ENCODE measurements at places on chromosomes 1 and 21.
A peak's percentile ranks its signal among the peaks of the same experiment; 100 is the strongest.

DNA sequence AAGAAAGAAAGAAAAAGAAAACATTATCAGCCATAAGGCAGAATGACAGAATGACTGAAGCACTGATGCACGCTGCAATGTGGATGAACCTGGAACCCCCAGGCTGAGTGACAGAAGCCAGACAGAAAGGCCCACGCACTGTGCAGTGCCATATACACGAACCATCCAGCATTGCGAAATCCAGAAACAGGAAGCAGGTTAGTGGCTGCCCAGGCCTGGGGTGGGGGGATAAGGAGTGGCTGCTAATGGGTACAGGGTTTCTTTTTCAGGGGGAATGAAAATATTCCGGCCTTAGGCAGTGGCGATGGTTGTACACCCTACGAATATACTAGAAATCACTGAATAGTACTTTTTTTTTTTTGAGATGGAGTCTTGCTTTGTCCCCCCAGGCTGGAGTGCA, 57.0 kb downstream of the CHD5 start:
- DNase-seq = no peak

DNA sequence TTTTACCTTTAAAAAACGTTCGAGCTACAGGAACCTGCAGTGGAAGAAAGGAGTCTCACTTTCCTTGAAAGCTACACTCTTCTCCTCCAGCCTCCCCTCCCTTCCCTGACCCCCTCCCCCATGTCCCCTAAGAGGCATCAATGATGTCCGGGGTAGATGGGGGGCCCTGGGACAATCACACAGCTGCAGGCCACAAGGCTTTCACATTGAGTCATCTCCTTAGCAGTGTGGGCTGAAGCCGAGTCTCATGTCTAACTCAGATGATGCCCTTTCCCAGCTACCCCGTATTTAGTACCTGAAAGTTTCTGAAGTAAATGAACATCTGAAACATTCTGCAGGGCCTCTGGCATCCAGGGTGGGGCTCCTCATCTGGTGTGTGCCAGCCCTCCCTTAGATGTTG, 6.3 kb upstream of the GPR25 start:
- DNase-seq = no peak

DNA sequence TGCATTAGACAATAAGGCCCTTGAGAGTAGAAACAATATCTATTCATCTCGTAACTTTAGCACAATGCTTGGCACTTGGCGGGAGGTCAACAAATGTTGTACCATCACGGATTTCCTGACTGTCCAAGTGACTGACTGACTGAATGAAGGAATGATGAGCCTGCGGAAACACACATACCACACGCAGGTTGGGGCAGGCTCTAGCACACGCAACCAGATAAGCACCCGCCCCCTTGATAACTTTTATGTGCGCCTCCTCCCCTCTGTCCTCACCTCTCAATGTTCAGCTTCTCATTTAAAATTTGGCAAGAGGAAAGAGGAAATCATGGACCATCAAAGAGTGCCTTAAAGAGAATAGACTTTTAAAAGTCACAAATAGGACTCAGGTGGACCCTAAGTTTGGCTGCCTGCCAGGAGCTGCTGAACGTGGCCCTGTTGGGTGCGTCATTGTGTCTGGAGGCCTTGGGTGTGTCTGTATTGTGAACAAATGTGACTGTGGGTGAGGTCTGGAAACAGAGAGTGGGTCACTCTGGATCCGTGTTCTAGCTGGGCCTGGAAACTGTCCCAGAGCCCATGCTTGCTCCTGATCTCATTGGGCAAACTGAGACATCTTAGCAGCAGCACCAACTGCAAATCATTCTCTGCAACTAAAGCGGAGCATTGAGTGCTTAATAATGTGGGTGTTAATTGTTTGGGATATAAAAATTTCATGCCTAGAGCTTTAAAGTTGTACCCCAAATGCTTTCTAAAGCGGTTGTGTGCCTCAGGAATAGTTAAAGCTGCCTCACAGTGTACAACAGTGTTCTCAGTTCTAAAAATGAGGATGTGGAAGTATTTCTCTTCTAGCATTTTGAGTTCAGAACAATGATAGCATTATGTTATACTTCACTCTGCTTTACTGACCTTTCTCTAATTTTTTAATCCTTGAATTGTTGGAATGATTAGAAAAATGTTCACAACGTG, 47.6 kb upstream of the ABCG1 start:
- no peak for DNase-seq

DNA sequence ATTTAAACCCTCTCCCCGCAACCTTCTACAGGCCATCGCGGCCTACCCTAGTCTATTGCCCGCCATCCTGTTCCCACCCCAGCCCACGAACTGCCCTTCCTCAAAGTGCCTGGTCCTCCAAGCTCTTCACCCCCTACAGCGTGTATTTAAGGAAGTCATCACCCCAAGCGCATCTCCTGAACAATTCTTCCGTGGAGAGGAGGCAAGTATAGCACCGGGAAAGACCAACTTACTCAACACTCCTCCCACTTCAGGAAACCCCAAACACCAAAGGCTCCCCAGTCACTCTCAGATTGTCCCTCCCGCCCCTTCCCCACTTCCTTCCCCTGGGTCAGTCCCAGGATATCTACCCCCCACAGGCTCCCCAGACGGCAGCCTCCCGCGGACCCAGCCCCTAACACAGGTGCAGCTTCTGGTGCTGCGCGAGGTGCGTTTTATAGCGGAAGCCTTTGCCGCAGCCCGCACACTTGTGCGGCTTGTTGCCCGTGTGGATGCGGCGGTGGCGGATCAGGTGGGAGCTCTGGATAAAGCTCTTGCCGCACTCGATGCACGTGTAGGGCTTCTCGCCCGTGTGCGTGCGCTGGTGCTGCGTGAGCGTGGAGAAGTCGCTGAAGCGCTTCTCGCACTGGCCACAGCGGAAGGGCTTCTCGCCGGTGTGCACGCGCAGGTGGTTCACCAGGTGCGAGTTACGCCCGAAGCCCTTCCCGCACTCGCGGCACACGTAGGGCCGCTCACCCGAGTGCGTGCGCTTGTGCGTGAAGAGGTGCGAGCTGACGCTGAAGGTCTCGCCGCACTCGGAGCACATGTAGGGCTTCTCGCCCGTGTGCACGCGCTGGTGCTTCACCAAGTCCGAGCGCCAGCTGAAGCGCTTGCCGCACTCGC, 25.5 kb downstream of the ZNF697 start:
- DNase-seq = no peak

GRCh38 chr1:184033711-184034167, 3.8 kb downstream of the COLGALT2 start:
- DNase-seq = no peak

DNA sequence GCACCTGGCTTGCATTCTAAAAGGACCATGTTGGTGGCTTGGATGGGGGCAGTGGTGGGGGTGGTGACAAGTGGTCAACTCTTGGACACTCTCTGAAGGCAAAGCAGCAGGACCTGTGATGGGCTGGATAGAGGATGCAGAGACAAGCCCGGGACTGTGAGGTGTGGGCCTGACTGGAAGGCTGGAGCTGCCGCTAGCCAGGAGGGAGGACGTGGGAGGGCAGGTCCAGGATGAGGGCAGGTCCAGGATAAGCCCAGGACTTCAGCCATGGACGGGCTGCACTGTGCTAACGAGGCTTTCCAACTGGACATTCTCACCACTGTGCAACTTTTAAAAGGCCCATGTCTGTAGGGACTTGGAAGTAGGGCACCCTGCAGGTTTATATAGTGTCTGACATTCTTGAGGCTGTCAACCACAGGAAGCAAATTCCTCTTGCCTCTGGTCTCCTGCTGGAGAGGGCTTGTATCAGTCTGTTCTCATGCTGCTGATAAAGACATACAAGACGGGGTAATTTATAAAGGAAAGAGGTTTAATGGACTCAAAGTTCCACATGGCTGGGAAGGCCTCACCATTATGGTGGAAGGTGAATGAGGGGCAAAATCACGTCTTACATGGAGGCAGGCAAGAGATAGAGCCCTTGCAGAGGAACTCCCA, 8.3 kb upstream of the C1orf167 start:
- DNase-seq = no peak

GRCh38 chr1:229012823-229013222, 258.1 kb upstream of the RAB4A start:
- no peak for DNase-seq

DNA sequence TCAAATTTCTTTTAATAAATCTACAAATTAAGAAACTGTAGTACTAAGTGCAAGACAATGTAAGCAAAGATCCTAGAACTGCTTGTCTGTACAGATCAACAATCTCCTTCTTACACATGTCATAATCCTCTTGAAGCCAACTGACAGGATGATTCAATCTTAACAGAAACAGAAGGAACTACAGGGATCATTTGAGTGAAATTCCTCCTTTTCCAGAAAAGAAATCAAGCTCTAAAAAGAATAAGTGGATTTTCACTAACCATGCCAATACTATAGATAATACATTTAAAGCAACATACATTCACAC, 53.2 kb downstream of the RAB3GAP2 start:
- no peak for DNase-seq

GRCh38 chr21:44024887-44025353, 12.8 kb downstream of the TRAPPC10 start:
- DNase-seq = peak; percentile 45

DNA sequence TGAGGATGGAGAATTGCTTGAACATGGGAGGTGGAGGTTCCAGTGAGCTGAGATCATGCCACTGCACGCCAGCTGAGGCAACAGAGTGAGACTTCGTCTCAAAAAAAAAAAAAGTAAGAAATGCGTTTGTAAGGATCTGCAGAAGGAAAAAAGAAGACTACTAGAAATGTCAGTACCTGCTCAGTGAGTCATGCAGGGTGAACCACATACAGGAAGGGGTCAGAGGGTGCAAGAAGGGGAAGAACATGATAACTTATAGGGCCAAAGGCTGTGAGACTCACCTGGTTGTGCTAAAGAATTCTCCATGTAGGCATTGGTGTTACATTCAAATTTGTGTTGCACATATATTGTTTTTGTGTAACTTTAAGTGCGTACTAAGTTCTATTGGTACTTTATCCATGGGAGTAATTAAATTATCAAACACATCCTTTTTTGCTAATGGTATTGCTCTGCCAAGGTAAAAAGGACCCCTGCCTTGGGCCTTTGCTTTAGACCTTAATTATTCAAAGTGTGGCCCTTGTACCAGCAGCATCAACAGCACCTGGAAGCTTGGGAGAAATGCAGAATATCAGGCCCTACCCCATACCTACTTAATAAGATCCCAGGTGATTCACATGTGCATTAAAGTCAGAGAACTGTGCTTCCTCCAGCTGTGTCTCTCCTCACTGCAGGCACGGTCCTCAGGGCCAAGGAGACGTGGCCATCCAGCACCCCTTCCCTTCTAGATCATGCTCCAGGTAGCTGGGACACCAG, 96.4 kb upstream of the PPP2R5A start:
- no peak for DNase-seq

- peak; percentile 47 for DNase-seq
These were observed 42.9 kb downstream of the IER5 start for GRCh38 chr1:181131255-181131941.

DNA sequence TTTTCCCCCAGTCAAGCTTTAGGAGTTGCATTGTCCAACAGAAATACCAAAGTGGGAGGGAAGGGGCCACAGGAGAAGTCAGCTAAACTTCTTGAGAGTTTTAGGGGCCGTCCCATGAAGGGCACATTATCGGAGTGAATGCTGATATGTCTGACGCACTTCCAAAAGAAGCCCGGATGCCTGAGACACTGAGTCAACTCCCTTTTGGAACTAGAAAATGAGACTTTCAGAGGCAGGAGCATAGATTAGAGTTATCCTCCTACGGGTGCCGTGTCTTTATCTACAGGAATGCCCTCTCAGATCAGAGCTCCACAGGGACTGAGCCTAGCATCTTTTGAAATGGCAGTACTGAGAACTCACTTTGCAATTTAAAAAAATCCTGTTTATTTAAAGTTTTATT, 13.1 kb downstream of the ACTN2 start:
- no peak for DNase-seq

DNA sequence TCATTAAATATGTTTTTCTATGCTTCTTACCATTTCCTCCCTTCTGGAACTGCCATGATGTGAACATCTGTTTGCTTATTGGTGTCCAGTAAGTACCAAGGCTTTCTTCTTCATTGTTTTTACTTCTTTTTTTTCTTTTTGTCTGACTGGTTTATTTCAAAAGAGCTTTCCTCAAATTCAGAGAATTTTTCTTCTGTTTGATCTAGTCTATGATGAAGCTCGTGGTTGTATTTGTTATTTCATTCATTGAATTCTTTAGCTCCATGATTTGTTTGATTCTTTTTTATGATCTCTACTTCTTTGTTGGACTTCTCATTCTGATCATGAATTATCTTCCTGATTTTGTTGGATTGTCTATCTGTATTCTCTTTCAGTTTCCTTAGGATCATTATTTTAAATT, 49.5 kb upstream of the PKN2 start:
- no peak for DNase-seq

DNA sequence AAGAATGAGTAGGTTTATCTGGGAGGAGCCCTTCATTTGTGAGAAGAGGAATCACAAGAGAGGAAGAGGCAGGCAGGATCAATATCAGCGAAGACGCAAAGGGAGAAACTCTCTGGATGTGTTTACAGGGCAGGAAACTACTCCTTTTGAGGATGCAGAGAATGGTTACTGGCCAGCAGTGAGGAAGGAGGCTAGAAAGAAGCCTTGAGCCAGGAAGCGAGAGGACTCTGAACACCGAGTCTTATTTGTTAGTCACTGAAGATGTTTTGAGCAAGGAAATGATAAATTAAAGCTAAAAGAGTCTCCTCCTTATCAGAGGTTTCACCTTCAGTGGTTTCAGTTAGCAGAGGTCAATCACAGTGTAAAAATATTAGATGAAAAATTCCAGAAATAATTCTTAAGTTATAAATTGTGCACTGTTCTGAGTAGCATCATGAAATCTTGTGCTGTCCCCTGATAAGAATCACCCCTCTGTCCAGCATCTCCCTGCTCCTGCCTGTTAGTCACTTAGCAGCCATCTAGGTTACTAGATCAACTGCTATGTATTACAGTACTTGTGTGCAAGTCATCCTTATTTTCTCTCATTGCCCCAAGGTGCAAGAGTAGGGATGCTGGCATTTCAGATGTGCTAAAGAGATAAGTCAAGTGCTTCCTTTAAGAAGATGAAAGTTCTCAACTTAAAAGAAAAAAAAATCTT, 43.5 kb downstream of the WLS start:
- DNase-seq = no peak

DNA sequence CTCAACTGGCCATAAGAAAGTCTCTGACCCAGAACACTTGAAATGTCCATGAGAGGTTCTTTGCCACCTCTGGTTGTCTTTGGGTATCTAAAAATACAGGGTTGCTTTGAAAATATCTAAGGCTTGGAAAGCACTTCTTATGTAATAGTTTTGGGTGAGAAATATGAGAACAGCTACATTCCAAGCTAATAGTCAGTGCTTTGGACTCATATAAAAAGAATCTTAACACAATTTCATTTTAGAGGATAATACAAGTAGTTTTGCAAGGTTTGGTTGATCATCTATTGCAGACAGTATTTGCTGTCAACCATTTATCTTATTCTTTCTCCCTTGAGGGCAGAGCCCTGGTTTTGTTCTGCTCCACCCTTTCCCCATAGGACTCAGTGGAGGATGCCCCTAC, 207.5 kb downstream of the KCNK2 start:
- no peak for DNase-seq

DNA sequence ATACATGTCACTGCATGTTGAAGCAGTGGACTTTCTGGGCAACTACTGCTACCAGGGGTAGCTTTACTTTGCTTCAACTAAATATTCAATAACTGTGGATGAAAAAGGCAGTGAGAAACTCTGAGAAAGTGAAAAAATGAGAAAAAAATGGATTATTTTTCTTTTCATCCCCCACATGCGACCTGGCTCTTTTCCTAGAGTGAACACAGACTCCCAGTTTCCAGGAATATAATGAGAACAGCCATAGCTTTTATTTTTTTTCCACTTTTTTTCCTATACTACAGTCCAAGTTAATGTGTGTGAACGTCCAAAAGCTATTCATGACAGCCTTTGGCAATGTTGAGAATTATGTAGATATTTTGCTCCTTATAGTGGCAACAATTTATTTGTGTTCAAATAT, 230.4 kb downstream of the DNM3 start:
- DNase-seq = no peak

GRCh38 chr1:31707711-31708110, 3.9 kb upstream of the COL16A1 start:
- no peak for DNase-seq
